ENCODE measurements at places on chromosomes 3 and 15.
A peak's percentile ranks its signal among the peaks of the same experiment; 100 is the strongest.

DNA sequence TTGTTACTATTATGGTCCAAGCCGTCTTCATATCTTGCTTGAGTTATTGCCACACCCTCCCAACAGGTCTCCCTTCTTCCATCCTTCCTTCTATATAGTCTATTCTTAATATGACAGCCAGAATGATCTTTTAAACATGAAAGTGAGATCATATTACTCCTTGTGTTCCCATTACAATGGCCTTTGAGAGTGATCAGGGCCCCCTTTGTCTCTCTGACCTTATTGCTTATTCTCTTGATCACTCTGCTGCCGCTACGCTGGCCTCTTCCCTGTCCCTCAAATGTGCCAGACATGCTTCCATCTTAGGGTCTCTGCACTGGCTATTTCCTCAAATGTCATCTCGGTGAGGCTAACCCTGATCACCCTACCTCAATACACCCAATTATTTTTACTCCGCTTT is 38.1 kb downstream of the UBE2E2 start:
- no peak for DNase-seq

DNA sequence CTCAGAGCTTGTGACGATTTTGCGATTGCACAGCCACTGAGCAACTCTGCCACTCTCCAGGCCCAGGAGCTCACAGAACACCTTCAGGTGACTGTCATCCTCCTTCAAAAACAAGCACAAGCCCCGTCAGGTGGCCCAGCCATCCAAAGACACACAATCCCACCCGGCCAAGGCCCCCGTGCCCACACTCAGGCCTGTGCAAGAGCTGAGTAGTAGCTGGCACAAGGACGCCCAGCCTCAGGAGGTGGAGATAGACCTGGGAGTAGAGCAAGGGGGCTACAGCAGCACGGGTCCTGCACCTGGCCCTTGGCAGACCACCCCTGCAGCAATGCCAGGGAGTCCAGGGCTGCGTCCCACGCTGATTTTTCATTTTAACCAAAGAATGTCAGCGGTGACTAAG is 34.6 kb downstream of the MYO5C start:
- no peak for DNase-seq

DNA sequence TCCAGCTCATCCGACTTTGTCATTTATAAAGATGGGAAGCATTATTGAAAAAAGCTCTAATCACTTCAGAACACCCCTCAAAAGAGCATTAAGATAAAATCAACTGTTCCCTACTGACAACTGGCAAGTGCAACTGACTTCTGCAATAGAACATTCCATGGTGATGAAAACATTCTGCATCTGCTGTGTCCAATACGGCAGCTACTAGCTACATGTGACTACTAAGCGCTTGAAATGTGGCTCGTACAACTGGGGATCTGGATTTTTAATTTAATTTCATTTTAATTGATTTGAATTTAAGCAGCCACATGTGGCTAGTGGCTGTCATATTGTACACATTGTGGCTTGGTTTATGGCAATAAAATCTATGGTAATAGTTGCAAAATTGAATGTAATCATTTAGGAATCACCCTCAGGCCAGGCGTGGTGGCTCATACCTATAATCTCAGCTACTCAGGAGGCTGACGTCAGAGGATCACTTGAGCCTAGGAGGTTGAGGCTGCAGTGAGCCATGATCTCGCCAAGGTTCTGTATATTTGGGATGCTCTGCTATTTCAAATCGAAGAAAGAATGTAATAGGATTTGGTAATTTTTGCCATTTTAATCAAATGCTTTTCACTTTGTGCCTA is 390.3 kb downstream of the GABRB3 start:
- DNase-seq: no peak

DNA sequence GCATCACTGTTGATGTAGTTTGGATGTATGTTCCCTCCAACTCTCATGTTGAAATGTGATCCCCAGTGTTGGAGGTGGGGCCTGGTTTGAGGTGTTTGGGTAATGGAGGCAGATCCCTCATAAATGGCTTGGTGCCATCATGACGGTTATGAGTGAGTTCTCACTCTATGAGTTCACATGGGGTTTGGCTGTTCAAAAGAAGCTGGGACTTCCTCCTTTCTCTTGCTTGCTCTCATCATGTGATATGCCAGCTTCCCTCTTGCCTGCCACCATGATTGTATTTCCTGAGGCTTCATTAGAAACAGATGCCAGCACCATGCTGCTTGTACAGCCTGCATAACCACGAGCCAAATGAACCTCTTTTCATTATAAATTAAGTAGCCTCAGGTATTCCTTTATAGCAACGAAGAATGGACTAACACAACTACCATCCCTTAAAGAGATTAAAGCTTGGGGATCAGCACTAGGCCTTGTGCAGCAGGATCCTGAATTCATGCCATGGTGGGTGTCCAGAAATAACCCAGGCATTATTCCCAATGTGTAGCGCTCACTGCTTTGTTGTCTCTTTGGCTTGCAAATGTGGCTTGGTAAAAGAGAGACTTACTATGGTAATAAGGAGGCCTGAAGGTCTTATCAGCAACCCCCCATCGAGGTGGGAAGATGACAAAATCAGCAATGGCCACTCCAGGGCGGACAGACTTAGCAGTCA is 41.9 kb downstream of the NDUFB4 start:
- no peak for DNase-seq

- DNase-seq: no peak
Observed at GRCh38 chr3:127771746-127772145, 50.6 kb downstream of the MGLL start.

GRCh38 chr3:148269816-148270215 is 427.9 kb upstream of the AGTR1 start:
- peak; percentile 14 for DNase-seq

GRCh38 chr15:68989541-68990230 is 24.8 kb upstream of the NOX5 start:
- no peak for DNase-seq

- DNase-seq: no peak
Observed at GRCh38 chr15:78968539-78969271, 23.9 kb upstream of the CTSH start.
